OCI-LY7 (cell line): ENCODE measurements at places on chromosomes 4 and X. TPM values are rescaled to one million over a fixed set of nuclear protein-coding genes. Genes with fewer than 3 reads are reported as not detected.

Gene GAGE12E
- total RNA-seq = not detected in 2 replicates

Gene XK
- total RNA-seq = 0.70 and 0.89 TPM in 2 replicates

Gene TSPAN7
- not detected in 2 replicates for total RNA-seq

DNA sequence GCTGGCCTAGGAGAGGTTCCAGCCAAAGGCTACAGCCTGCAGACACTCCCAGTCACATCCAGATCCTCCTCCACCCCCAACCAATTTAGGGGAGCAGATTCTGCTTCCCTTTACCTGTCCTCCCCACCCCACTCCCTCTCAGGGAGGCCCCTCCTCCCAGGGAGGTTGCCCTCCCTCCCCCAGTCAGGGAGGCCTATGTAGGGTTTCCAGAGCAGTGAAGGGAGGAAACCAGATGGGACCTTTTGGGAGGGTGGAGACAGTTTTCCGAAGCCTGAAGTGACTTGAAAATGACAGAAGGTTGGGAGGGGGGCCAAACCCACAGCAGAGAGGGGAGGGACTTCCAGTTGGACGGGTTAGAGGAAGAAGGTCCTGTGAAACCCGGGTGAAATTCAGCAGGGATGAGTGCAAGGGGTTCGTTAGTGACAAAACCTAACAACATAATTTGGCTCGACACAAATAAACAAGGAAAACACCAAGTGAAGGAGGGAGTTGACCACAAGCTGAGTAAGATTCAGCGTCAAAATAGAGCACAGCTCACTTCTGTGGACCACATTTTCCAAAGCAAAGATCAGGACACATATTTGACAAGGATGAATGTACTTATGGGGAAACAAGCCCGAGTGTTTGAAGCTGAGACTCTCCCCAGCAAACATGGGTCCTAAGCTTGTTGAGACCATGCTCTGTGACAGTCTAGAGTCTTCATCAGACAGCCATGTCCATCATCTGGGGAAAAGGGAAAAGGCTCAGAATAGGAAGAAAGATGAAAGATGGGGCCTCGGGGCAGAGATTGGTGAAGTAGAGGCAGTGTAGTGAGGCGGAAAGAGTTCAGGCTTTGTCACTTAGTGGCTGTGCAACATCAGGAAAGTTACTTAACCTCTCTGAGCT, 46.4 kb downstream of the PRPS1 start:
- peak; percentile 11 for DNase-seq

Gene RASSF6
- total RNA-seq = 62.2 and 86.6 TPM in 2 replicates

DNA sequence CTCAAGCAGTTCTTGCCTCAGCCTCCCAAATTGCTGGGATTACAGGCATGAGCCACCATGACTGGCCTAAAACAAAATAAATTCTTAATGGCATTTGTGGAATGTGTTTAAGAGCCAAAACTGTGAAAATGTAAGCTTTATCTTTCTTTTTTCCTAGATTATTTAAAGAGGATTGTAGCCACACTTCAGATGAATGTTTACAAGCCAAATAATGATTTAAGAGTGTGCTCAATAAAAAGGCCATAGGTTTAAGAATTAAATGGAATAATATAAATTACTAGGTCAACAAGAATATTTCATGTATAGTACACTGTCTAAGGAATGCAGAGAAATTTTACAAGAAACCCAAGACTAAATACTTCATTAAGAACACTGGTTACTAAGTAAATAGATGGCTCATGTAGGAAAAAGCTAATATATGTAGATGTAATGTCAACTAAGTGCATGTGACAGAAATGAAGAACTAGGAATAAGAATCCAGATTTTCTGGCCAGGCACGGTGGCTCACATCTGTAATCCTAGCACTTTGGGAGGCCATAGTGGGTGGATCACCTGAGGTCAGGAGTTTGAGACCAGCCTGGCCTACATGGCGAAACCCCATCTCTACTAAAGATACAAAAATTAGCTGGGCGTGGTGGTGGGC, 21.3 kb upstream of the UGDH start:
- no peak for DNase-seq

DNA sequence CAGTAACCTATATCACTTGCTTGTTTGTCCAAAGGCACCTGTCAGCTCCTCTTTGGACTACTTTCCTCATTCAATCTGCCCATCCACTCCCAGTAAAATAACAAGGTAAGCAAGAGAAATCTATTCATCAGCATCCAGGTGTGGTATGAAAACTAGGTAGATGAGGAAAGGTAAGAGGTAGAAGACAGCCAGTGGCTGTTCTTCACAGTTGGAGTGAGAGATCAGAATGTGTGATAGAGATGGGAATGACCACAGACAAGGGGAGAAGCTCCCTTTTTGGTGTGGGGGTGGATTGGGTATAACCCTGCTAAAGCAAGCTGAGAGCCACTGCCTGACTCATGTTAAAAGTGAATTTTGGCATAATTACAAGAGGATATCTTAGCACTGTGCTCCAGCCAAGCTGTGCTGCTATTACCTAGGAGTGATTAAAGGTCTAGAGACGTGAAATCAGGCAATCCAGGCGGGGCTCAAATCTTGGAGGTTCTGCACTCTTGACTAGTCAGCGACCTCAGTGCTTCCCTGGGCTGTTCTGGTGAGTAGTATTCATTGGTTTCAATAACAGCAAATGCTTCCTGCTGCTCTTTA, 28.1 kb upstream of the RASL11B start:
- no peak for DNase-seq

GRCh38 chr4:11218692-11219091, 210.0 kb downstream of the HS3ST1 start:
- DNase-seq = no peak

Gene EXOC1L
- not detected in 2 replicates for total RNA-seq

DNA sequence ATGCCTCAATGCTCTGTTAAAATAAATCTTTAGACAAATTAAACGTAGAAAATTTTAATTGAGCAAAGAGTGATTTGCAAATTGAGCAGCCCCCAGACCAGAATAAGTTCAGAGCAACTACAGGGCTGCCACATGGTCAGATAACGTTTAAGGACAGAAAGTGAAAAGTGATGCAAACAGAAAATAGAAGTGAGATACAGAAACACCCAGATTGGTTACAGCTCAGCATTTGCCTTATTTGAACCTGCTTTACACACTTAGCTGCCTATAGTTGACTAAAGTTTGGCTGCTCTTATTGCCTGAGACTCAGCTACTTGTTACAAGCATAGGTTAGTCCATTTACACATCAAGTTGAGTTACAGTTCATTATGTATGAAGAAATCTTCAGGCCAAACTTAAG, 1800.8 kb upstream of the PCDH10 start:
- no peak for DNase-seq

- DNase-seq = peak; percentile 54
Observed at GRCh38 chr4:139564502-139564901, 8.5 kb upstream of the SETD7 start.

Gene TMEM47
- not detected in 2 replicates for total RNA-seq

GRCh38 chr4:47974566-47974965, 41.9 kb downstream of the CNGA1 start:
- DNase-seq = no peak

- no peak for DNase-seq
Observed at GRCh38 chr4:111512081-111512783, 633.0 kb upstream of the FAM241A start.

DNA sequence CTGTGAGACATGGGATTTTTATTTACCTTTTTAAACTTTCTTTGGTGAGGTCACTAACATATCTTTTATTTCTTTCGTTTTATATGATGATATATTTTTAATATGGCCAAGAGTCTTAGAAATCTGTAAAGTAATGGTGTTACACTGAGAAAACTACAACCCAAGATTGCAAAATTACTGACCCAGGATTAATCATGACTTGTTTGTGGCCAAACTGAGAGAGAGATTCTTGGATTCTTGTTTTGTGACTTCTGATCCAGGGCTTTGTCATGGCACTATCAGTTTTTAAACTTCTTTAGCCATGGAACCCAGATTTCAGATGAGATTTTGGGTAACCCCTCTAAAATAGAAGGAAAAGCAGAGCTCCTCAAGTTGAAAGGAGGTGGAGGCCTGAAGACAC, 42.0 kb downstream of the SGMS2 start:
- no peak for DNase-seq

Gene NDNF
- total RNA-seq = not detected in 2 replicates
